ENCODE measurements at places on chromosomes 11 and 22.
A peak's percentile ranks its signal among the peaks of the same experiment; 100 is the strongest.

GRCh38 chr11:76314741-76315090, 66.2 kb downstream of the THAP12 start:
- DNase-seq = no peak

DNA sequence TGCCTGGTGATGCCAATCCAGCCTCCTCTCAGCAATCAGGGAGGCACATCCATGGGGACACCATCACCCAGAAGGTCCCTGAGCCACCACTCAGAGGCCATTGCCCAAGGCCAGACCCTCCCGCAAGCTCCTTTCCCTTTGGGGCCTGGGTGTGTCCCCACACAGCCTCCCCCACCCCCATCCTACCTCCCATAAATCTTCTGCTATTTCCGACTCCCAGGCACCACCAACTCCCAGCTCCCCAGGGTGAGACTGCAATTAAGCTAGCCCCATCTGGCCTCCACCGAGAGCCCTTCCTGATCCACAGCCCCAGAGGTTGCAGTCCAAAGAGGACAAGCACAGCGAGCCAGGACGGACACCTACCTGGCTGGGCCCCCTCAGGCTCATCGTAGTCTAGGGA, 6.3 kb downstream of the ARHGAP1 start:
- DNase-seq = no peak

GRCh38 chr22:41648432-41648831, 27.3 kb downstream of the XRCC6 start:
- DNase-seq = no peak

- DNase-seq = no peak
Observed at GRCh38 chr11:1696608-1697570, at the start of gene KRTAP5-6. TSS of gene KRTAP5-6 (plus strand) at chr11:1697195. CDS start at chr11:1697246, 51 bp downstream.

DNA sequence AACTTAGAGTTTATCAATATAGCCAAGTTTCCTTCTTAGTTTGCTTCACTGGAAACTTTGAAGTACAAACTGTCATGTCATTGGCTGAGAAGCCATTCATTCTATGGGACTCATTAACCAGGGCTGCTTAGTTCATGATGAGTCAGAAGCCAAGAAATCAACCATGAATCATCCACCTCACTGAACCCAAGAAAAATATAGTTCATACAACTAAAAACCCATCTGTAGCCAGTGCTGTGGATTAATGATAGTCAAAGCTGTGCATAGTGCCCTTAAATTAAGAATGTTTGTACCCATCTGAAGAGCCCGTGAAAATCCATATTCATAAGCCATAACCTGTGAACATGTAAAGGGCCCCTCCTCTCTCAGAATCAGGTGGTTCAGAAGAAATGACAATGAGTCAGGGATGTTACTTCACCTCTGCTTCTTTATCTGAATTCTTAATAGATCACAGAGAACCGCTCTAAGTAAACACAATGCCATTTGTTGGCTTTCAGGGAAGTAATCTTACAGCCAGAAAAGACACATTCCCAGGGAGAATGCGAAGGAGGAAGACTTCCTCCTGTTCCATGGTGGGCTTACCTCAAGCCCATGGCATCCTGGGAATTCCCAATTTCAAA, 25.4 kb downstream of the MMP20 start:
- no peak for DNase-seq

GRCh38 chr11:60125956-60126585, 37.6 kb downstream of the MS4A2 start:
- no peak for DNase-seq

DNA sequence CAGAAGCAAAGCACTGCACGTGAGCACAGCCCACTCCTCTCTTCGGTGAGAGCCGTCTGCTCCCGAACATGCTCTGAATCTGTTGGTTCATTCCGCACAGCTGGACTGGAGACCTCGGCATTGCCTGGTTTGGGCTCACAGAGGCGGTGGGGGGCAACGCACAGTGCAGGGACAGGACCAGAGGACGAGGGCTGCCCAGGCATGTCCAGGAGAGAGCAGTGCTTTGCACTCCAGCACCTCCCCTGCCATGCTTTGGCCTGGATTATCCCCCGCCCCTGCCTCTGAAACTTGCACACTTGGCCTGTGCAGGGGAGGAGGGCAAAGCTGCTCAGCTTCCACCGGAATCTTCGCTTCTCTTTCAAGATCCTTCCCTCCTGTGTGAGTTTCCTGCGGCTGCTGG, 536.5 kb downstream of the BRD1 start:
- DNase-seq = no peak

GRCh38 chr22:49303061-49303735, 524.5 kb downstream of the BRD1 start:
- DNase-seq = peak; percentile 34

Data from right forelimb (tissue), 1 donor.